Mesendoderm (in vitro differentiated cells): ENCODE measurements at places on chromosomes 3 and 15.

DNA sequence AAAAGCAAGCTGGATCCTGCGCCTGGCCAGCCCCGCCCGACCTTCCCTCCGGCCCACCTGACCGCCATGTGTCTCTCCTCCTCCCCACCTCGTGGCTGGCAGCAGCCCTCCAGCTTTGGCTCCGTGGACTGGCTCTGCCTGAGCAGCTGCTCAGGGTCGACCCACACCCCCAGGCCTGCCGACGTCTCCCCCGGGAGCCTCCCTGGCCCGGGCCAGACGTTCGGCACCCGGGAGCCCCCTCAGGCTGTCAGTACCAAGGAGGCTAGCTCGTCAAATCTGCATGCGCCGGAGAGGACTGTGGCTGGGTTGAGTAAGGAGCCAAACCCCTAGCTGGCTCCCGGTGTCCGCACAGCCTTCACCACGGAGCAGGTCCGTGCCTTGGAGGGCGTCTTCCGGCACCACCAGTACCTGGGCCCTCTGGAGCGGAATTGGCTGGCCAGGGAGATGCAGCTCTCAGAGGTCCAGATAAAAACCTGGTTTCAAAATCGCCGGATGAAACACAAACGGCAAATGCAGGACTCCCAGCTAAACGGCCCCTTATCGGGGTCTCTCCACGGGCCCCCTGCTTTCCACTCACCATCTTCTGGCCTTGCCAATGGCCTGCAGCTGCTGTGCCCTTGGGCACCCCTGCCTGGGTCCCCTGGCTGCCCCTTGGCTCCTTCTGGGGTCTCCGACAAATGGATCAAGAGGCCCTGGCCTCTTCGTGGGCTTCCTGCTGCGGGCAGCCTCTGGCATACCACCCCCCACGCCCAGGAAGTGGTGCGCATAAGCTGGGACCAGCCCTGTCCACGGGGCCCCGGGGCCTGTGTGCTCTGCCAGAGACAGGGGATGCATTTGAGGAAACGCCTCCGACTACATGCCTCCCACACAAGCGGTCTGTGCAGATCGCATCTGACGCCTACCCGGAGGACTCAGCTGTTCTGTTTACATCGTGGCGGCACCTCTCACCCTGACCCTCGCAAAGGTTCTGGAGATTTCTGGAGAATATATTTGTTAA, 345.0 kb downstream of the ZNF385D start:
- no peaks in the 10 kb centered on the region for H3K36me3 ChIP-seq
- H3K4me3 ChIP-seq = no peak overlapping the region
- H3K27ac ChIP-seq = no peak overlapping the region
- H3K4me1 ChIP-seq = no peaks in the 10 kb centered on the region
- no peak for DNase-seq
- no peaks in the 10 kb centered on the region for H3K27me3 ChIP-seq

DNA sequence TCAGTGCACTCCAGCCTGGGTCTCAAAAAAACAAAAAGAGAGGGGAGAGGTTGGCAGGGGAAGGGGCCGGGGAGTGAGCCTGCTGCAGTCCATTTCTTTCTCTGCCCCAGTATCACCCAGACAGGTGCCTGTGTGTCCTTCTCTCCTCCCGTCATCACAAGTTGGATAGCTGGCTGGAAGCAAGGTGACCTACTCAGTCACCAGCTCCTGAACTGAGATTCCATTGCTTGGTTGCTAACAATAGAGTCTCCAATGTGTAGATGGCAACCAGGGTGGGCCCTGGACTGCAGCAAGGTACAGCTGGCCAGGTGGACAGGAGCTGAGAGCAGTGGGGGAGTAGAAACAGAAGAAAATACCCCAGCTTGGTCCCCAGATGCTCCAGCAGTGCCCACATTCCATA, 4.6 kb downstream of the LRRC2 start:
- DNase-seq = no peak
- no peak overlapping the region for H3K27ac ChIP-seq
- H3K4me3 ChIP-seq = no peak overlapping the region
- no peaks in the 10 kb centered on the region for H3K27me3 ChIP-seq
- peaks cover 11% of the 10 kb centered on the region for H3K4me1 ChIP-seq

DNA sequence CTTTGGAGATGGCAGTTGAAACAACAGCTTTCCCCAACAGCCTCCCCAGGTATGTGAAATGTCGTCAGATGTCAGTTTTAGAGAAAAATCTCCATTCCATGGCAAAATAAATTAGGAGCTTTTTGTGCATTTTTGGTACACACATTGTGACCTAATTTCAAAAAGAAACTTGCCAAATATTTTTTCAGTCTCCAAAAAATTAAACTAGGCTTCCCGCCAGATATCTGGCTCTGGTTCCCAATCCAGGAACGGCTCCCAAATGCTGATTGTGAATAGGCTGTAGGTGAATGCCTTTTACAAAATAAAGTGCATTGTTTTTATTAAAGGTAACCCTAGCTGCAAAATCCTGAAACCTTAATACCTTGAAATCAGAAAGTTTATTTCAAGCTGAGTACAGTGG, 10.9 kb downstream of the KCNAB1 start:
- no peaks in the 10 kb centered on the region for H3K27me3 ChIP-seq
- no peak for DNase-seq
- H3K27ac ChIP-seq = no peak overlapping the region
- H3K4me1 ChIP-seq = no peaks in the 10 kb centered on the region
- H3K36me3 ChIP-seq = no peaks in the 10 kb centered on the region
- no peak overlapping the region for H3K4me3 ChIP-seq

- H3K36me3 ChIP-seq = no peaks in the 10 kb centered on the region
- peak overlapping the region; percentile 17 for H3K4me3 ChIP-seq
- no peak for DNase-seq
- no peaks in the 10 kb centered on the region for H3K4me1 ChIP-seq
- H3K27me3 ChIP-seq = no peaks in the 10 kb centered on the region
Measured at GRCh38 chr3:120907659-120908029, 361 bp upstream of the STXBP5L start.
